ENCODE measurements at places on chromosomes 3 and 15.

GRCh38 chr3:45105855-45106671, 40.1 kb downstream of the CDCP1 start:
- DNase-seq, result peak; percentile 70

DNA sequence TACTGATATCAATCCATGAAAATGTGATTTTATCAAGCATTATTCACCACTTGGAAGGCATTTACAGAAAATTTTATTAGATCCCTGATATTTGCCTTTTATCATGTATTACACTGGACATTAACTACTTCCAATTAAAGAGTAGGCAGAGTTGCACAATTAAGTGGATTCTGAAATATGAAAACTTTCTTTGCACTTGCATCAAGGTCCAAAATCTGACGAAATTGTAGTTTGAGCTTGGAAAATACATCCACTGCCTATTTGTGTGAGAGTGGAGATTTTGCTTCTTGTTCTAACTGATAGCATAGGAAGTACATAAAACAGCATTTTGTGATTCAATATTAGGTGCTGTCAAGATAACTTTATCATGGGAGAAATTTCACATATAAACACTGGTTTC, 49.6 kb upstream of the SLC12A8 start:
- DNase-seq, result no peak

GRCh38 chr3:45549961-45550360, 44.6 kb upstream of the LIMD1 start:
- no peak for DNase-seq

GRCh38 chr15:67145710-67146109, 80.3 kb downstream of the SMAD3 start:
- no peak for DNase-seq

- DNase-seq, result no peak
These were observed 35.6 kb downstream of the SNAPC5 start for GRCh38 chr15:66461917-66462316.

DNA sequence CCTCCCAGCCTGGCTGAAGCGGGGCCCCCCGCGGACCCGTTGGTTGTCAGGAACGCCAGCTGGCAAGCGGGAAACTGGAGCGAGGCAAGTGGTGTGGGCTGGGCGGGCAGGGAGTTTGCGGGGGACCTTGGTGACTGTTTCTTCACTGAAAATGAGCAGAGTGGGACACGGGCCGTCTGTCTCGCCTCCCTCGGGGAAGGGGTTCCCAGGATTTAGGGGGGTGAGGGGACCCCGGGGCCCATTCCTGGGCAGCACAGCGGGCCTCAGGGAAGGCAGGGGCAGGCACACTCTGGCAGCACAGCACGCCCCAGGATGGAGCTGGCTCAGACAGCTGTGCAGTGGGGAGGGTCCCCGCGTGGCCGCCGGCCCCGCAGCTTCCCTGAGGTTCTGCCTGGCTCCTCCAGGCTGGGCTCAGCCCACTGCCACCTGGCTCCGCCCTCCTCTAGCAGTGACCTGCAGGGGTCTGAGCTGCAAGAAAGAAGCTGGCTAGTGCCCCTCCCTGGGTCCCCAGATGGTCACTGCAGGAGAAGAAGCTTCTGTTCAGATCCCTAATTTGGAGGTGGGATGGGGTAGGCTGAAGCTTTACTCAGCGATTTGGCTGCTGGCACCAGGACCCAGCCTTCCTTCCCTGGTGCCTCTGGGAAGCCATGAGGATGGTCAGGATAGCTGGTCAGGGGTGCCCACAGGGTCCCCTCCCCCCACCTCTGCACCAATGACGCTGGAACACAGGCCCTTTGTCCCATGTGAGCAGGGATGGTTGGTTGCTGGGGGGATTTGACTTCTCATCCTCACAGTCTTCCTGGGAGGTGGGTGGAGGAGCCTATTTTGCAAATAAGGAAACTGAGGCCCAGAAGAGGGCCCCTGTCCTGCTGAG, 90.4 kb downstream of the TBC1D2B start:
- no peak for DNase-seq

GRCh38 chr3:19190602-19191001, 42.3 kb downstream of the KCNH8 start:
- DNase-seq, result peak; percentile 51

DNA sequence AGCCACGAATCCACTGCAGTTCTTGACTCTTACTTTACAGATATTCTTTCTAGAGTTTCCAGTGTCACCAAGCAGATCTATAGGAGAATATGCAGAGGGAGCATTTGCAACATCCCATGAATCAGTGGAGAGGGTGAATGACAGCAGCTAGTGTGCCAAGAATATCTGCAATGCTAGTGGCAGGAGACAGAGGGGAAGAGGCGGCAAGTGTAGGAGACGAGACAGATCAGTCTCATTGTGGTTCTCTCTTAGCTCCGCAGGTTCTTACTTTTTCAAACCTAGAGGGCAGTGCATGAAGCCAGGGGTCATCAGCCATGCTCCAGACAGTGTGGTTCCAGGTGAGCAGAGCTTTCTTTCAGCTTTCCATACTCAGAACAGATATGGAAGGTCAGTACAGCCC, 744 bp downstream of the ZNF619 start:
- DNase-seq, result peak; percentile 45
